ENCODE measurements at places on chromosomes 13 and 19. TPM values are rescaled to one million over a fixed set of nuclear protein-coding genes. Genes with fewer than 3 reads are reported as not detected.

MBD3L3 gene
- total RNA-seq, result not detected

PEAK3 gene
- 0.30 TPM for total RNA-seq

GRCh38 chr13:21557995-21558394, 46.0 kb downstream of the MICU2 start:
- DNase-seq, result no peak

GRCh38 chr19:10797541-10798256, 38.3 kb downstream of the TMED1 start:
- no peak for DNase-seq

- DNase-seq, result no peak
These were observed 904 bp upstream of the SOX1 start for GRCh38 chr13:112065867-112066623.

DNA sequence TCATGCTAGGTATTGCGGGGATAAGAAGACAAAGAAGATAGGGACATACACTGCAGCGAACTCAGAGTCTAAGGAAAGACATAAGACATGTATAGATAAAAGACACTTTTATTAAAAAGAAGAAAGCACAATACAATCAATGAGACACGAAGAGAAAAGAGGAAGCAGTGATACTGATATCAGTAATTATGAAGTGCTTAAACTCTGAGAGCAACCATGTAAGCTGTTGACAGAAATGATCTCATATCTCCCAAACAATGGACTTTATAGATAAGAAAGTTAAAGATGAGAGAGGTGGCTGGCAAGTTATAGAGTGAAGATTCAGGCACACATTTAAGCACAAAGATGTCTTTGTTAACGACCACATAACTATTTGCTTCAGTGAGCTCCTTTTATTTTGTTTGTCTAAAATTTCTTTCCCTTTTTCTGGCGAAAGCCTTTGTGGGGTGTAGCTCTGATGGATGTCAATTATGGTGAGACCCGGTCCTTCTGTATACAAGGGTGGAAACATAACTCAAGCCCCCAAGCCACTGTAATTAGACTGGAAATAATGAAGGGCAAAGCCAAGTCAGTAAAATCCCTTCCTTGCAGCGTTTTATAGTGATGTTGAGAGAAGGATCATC, 818.0 kb upstream of the SLC10A2 start:
- no peak for DNase-seq

Data from heart right ventricle (tissue), 16 donors.